ENCODE measurements at places on chromosomes 12 and 14.

GRCh38 chr12:12747278-12747677 is 30.1 kb downstream of the CDKN1B start:
- no peak for DNase-seq

DNA sequence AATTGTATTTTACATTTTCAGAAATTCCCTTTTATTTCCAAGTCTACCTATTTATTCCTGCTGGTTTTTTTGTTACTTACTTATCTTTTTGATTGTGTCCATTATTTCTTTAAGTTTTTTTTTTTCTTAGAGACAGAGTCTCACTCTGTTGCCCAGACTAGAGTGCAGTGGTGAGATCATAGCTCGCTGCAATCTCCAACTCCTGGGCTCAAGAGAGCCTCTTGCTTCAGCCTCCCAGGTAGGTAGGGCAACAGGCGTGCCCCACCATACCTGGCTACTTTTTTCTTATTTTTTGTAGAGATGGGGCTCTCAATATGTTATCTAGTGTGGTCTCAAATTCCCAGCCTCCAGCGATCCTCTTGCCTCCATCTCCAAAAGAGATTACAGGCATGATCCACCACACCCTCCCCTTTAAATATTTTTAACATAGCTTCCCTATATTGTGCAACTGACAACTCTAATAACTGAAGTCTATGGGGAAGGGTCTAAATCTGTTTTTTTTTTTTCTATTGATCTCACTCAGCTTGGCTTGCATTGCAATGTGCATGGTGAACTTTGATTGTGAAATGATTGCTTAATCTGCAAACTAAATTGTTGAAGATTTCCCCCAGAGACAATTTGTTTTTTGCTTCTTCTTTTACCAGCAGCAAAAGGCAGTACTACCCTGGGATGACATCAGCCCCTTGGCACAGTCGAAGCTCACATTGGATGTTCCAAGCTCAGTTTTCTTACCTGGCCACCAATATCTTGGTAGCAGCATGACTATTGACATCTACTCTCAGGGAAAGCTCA is 25.7 kb upstream of the COCH start:
- DNase-seq, result no peak

DNA sequence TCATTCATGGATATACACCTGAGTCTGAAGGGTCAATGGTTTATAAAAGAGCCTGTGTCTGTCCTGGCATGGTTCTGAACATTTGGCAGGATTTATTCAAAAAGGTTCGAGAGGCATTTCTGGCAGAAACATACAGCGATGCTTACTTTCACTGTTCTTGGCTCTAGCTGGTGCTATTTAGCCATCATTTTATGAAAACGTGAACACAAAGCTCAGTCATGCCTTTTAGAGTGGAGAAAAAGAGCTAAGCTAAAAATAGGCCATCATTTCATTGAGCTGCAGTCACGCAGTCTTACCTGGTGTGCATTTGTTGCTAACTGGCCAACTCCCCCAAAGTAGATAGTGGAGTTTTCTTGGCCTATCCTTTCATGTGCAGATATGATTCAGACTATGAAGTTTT is 1209.5 kb downstream of the SLC16A7 start:
- no peak for DNase-seq

DNA sequence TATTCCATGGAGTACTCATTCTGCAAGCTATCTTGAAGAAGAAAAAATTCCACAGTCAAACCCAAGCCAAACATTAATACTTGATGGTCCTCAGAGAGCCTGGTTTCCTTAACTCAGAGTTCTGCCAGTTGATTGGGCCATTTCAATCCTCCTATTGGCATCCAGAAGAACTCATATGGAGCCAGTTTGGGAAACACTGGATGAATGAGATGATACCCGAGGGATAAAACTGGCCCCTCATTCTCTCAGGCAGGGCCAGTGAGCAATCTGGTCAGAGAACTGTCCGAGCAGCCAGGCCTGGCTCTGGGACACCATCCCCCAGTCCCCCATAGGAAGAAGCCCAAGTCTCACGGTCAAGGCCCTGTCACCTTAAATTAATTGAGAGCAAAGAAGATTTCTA is 48.8 kb downstream of the NUAK1 start:
- DNase-seq, result no peak

DNA sequence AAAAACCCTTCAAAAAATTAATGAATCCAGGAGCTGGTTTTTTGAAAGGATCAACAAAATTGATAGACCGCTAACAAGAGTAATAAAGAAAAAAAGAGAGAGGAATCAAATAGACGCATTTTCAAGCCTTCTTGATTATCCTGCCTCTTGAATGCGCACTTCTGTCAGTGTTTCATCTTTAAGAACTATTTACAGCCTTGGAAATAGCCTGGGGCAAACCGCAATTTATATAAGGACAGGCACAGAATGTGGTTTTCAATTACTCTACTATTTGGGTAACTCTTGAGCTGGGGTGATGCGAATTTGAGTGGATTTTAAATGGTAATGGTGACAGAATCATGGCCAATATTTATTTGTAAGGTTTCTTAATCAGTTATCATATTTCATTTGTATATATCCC is 179.1 kb upstream of the OTX2 start:
- no peak for DNase-seq

DNA sequence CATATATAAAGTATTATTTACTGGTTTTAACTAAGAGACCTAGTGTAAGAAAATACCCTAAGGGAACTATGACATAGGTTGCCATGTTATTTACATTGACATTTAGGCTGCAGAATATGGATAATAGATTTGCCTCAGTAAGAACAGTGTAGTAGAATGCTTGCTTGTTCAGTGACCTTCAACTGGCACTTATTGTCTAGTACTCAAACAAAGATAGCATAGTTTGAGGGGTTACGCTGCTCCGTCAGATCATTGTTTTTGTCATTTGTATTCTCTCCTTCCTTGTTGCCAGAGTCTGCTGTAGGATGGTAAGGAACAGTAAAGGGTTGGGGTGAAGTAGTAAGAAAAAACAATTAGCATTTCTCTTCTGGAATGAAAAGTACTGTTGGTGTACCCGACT is 33.2 kb downstream of the TOGARAM1 start:
- no peak for DNase-seq

GRCh38 chr12:123149501-123150274 is 1.2 kb downstream of the PITPNM2 start:
- no peak for DNase-seq

DNA sequence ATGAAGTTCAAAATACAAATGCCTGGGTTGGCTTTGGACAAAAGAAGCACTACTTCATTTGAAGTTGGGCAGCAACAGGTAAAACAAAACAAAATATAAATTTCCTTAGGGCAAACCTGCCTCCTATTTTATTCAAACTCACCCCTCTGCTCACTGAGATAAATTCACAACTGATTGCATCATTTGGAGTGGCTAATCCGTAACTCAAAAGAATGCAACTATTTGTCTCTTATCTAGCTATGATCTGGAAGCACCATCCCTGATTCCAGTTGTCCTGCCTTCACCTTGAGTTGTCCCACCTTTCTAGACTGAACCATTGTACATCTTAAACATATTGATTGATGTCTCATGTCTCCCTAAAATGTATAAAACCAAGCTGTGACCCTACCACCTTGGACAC is 145.0 kb downstream of the CCER1 start:
- no peak for DNase-seq

- DNase-seq, result no peak
These were observed 8.5 kb downstream of the RARG start for GRCh38 chr12:53223389-53224060.

DNA sequence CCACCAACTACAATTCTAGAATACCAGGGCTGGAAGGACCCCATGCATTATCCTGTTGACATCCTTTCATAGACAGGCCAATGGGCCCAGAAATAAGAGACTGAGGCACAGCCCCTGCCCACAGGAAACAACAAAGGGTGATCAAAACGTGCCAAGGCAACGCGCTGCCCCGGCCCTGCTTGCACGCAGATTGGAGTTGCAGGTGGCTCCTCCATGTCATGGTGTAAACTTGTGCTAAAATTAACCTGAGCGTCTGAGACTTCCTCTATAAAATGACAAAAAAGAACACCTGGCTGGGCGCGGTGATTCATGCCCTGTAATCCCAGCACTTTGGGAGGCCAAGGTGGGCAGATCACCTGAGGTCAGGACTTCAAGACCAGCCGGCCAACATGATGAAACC is 30.1 kb downstream of the SPRING1 start:
- DNase-seq, result no peak

DNA sequence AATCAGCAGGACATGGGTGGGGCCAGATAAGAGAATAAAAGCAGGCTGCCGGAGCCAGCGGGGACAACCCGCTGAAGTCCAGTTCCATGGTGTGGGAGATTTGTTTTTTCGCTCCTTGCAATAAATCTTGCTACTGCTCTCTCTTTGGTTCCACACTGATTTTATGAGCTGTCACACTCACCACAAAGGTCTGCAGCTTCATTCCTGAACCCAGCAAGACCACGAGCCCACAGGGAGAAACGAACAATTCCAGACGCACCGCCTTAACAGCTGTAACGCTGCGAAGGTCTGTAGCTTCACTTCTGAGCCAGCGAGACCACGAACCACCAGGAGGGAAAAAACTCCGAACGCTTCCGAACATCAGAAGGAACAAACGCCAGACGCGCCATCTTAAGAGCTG is 2.8 kb upstream of the CNIH1 start:
- no peak for DNase-seq

GRCh38 chr14:92039063-92039718 is 668 bp downstream of the TRIP11 start:
- peak; percentile 33 for DNase-seq

DNA sequence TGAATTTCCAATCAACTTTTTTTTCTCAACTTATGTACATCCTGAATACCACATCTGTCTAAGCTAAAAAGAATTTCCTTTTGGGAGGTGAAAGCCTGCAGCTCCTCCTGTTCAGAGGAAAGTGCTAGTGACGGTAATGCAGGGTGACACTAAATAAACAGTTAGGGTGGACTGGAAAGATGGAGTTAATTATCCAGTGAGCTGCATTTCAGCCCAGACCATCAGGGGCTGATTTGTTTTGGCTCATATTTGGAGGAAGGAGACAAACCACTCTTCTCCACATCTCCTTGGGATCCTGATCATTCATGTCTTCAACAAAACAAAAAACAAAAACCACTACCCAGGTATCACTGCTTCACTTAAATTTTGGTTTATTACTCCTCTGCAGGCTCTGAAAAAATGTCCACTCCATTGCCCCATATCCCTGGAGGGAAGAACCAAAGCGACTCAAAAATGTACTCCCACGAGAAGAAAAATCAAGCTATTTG is 5.1 kb upstream of the SIX1 start:
- no peak for DNase-seq

DNA sequence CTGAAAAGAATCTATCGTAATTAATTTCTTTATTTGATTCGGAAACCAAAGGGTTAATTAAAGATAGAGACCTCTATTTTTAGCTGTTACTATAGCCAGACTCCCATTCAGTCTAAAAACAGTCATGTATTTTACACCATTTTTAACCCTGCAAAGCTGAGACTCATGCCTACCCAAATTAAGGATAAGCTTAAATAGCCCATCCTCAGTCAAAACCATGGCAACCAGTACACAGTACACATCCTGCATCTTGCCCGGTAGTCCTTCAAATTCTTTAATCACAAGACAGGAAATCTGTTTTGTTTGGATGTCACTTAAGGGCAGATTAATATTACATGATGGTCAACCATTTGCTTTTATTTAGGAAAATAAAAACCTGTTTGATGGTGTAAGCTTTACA is 25.5 kb upstream of the KCNK10 start:
- DNase-seq, result no peak

GRCh38 chr12:116600959-116601918 is 42.1 kb downstream of the MAP1LC3B2 start:
- DNase-seq, result no peak

- DNase-seq, result no peak
These were observed 101.9 kb downstream of the TMTC3 start for GRCh38 chr12:88243982-88244381.

- DNase-seq, result no peak
These were observed 215.9 kb downstream of the CACNA1C start for GRCh38 chr12:2268471-2269286.

Measured in breast epithelium (tissue), 4 donors.